ENCODE measurements at places on chromosomes 16 and 17.

DNA sequence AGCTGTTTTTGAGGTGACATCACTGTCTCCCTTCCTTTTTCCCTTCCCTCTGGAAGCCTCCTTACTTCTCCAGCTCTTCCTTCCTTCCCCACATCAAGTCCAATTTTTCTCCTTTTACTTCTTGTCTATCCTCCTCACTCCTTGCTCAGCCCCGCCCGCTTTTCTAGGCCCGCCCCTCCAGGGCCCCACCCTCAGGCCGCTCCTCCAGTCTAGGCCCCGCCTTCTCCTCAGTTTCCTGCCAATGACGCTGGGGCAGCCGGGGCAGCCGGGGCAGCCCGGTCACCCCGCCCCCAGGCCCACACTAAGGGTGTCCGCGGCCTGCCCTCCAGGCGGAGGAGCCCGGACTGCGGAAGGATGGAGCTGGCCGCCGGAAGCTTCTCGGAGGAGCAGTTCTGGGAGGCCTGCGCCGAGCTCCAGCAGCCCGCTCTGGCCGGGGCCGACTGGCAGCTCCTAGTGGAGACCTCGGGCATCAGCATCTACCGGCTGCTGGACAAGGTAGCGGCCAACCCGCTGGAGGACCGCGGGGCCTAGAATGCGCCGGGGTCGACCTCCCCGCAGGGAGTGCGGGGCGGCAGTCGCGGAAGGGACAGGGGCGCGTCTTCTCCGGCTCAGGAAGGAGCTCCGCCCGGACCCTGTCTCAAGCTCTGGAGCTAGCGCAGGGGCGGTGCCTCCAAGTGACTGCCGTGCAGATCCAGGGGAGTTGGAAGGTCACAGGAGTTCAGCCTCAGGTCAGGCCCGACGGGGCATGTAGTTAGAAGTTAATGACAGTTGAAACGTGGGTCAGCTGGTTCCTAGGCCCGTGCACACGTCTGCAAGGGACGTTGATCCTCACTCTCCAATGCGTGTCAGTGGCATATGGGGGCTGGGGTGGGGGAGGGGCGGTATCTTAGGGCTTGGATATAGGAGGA lies at the start of gene PCTP:
TSS of gene PCTP (plus strand) at position 302 of the 908 bp plus-strand sequence. CDS start at position 355, 53 bp downstream.
- peak; percentile 73 for DNase-seq

DNA sequence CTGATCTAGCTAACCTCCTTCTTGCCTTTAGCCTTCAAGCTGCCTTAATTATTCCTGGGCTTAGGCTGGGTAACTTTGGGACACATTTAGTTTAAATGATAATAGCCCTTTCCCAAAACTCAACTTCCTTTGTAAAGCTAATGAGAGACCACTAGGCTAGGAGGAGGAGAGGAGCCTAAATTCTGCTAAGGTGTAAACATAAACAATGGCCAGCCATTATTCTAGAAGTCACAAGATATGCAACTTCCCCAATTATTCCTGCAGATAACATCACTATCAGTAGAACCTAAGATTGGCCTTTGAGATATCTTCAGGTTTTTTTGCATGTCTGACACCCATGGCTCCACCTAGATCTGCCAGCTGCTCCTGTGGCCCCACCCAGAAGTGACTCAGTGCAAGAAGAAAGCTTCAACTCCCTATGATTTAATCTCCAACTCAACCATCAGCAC lies 131.2 kb upstream of the FAM20A start:
- no peak for DNase-seq

- DNase-seq: no peak
These were observed 80.9 kb upstream of the ZNF423 start for GRCh38 chr16:49936791-49937190.

GRCh38 chr17:34579017-34579946 lies at the start of gene TMEM132E:
TMEM132E (plus strand) TSS chr17:34579582; CDS start chr17:34581077, 1,495 bp downstream.
- DNase-seq: no peak

All from activated T-helper 9 cell treated with anti-CD3 and anti-CD28 coated beads, Interleukin-2, amount 50 U/mL, for 16 hours (primary cell).